ENCODE measurements at places on chromosomes 1 and 21. TPM values are rescaled to one million over a fixed set of nuclear protein-coding genes. Genes with fewer than 3 reads are reported as not detected.

DNA sequence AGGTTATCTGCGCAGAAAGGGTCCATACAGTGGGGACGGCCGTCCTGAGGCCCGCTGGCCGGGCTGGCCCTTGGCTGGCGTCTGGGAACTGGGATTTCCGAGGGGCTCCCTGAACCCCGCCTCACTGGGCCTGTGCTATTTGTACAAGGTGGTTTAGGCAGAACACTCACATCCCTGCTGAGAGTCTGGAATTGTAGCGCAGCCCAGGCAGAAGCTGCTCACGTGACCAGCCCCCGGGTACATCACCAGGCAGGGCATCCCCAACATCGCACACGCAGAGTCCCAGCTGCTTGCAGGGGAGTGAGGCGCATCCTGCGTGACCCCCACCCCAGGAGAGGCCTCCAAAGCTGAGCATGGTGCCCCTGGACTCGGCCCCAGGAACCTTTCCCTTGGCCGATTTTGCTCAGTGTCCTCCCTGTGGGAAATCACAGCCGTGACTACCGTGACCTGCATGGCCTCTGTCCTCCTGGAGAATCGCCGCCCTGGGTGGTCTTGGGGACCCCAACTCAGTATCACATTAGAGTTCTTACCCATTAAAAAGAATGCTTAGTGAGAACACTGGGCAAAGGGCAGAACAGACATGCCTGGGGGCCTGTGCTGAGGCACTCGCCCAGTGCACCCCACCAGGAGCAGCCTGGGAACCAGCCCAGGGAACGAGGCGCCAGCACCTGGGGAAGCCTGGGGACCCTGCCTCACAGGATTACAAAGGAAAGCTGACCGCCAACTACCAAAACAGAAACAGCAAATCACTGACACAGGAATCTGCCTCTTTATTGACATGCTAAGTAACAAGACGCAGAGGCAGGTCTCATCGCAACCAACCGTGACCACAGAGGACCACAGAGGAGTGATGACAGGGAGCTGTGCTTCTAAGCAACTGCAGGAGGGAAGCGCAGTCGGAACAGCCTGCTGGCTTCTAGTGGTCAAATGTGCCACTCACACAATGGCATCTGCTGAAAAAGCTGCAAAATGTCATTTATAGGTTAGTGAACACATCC is 33.5 kb downstream of the UBE2G2 start:
- DNase-seq, result no peak

DNA sequence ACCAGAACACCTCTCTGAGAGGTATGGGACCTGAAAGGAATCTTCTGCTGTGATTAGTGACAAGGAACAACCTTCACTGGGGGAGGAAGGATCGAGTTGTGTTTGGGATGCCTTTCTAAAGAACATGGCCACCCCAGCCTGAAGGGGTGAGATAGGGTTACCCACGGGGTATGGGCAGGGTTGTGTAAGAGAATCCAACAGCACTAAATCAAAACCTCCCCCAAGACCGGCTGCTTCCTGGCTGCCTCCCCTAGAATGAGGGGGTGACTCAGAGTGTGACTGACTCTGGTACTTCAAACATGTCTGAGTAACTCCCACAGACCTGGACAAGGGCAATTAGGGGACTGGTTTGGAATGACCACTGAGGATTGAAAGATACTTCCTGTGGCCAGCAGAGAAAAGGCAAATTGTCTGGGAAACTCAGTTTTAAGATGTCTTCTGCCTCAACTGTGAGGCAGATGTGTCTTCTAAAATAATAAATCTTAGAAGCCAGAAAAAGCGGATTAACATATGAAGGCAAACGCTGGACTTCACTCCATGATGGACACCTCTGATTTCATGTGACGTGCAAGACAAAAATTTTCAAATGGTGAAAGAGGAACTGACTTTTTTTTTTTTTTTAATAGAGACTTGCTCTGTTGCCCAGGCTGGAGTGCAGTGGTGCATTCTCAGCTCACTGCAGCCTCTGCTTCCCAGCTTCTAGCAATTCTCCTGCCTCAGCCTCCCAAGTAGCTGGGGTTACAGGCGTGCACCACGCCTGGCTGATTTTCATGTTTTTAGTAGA is 6.7 kb upstream of the PTPN14 start:
- no peak for DNase-seq

The SPRR1B gene
- not detected for polyA plus RNA-seq

- DNase-seq, result no peak
Observed at GRCh38 chr1:147773215-147773715, 12.9 kb upstream of the GJA5 start.

The CHTOP gene
- 61.6 TPM for polyA plus RNA-seq

DNA sequence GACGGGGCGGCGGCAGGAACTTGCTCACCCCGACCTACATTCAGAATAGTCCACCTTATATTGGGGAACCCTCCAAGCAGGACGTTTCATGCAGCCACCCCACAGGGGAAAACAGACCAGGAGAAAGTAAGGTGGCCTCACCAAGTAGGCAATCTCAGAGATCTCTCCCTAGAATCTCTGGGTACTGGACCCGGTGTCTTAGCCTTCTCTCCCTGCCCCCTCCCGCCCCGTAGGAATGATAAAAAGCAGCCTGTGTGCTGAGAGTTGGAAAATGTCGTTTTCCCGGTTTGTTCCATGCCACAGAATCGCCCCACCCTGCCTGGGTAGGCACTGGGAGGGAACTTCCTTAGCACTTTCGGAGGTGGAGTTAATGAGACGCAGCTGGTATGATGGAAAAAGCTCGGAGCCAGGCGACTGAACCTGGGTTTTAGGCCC is 789 bp upstream of the PTPN14 start:
- peak; percentile 36 for DNase-seq

- no peak for DNase-seq
Observed at GRCh38 chr1:52693843-52694242, 4.3 kb downstream of the COA7 start.

GRCh38 chr1:156516821-156517220 is 16.2 kb upstream of the MEF2D start:
- DNase-seq, result no peak

The GRHL3 gene
- polyA plus RNA-seq, result 0.03 TPM

- no peak for DNase-seq
Observed at GRCh38 chr1:25253911-25254310, 6.7 kb upstream of the RSRP1 start.

The OR2L8 gene
- polyA plus RNA-seq, result not detected

The GSTM1 gene
- polyA plus RNA-seq, result 0.19 TPM

DNA sequence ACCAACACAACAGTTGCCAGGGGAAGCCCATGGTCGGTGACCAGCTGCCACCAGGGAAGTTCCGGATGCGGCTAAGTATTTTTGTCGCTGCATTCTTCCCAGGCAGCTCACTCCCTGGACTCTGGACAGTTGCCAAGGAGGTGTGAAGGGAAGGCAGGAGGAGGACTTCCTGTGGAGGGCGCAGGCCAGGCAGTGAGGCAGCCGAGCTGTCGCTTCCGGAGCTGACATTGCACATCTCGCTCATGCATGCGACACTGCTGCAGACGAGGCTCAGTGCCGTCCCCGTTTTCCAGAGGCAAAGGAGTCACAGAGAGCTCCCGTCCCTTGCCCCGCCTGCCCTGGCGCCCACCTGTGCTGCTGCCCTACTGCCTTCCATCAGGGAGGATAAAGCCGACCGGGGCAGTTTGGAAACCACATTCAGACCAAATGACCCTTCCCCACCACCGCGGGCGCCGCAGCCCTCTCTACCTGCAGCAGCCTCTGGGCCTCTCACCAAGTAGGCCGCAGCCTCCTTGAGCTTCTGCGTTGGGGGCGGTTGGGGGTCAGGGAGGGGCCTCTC is 81.4 kb downstream of the NENF start:
- peak; percentile 57 for DNase-seq

DNA sequence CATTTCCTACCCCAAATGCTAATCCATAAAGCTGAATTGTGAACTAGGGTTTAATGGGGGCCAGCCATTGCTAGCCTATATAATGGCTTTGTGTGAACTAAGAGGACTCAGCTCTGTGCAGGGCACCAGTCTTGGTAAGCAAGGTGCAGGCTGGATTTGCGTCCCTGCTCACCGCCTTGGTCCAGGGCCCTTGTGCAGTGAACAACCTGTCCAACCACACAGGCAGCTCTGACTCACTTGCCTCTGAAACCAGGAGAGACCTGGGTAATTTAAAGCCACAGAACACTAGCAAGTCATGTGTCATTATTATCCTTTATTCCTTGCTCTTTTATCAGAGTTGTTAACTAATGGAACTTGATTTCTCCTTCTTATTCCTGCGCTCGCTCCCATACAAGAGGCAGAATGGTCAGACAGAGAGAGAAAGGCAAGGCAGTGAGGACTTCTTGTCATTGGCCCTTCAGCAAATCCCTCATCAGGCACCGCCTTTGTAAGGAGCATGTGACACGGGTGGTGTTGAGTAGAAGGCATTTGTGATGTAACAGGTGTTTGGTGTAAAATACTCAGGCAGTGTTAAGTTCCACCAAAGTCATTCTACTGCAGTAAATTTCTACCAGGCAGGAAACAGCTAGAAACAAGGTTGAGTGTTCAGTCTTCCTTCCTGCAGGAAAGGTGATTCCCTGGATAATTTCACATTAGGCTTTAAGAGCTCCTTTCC is 67.3 kb upstream of the OLIG2 start:
- no peak for DNase-seq

DNA sequence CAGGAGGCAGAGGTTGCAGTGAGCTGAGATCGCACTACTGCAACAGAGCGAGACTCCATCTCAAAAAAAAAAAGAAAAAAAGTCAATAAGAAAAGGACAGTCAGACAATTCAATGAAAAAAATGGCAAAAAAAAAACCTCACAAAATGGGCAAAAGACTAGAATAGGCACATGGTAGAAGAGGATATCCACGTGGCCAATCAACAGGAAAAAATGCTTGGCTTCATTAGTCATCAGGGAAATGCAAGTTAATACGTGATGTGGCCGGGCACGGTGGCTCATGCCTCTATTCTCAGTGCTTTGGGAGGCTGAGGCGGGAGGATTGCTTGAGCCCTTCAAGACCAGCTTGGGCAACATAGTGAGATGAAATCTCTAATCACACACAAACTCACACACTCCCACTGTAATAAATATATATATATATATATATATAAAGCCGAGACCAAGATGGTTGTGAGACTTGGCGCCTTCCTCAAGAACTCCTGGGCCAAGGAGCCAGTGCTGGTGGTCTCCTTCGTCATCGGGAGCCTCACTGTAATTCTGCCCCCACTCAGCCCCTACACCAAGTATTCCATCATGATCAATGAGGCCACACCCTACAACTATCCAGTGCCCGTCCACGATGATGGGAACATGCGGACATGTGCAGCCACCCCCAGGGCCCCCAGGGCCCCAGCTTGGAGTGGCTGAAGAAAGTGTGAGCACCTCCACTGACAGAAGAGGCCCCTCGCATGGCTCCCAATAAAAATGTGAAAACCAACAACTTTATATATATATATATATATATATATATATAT is 22.9 kb upstream of the LEFTY2 start:
- no peak for DNase-seq

GRCh38 chr1:113934511-113935055 is 5.5 kb downstream of the HIPK1 start:
- no peak for DNase-seq

The SPRR1A gene
- polyA plus RNA-seq, result not detected

- DNase-seq, result no peak
Observed at GRCh38 chr1:201164645-201165044, 10.4 kb upstream of the TMEM9 start.

GRCh38 chr1:15826810-15827507 is 19.5 kb upstream of the UQCRHL start:
- DNase-seq, result no peak

GRCh38 chr1:215407575-215407974 is 159.5 kb upstream of the KCTD3 start:
- no peak for DNase-seq

GRCh38 chr1:221604948-221605347 is 136.9 kb downstream of the DUSP10 start:
- DNase-seq, result no peak

The CYP4Z1 gene
- polyA plus RNA-seq, result 2.9 TPM

- no peak for DNase-seq
Observed at GRCh38 chr1:218705911-218706893, 361.1 kb downstream of the TGFB2 start.

The FCRLB gene
- 0.58 TPM for polyA plus RNA-seq

- DNase-seq, result no peak
Observed at GRCh38 chr1:232622981-232623380, 7.0 kb downstream of the SIPA1L2 start.

DNA sequence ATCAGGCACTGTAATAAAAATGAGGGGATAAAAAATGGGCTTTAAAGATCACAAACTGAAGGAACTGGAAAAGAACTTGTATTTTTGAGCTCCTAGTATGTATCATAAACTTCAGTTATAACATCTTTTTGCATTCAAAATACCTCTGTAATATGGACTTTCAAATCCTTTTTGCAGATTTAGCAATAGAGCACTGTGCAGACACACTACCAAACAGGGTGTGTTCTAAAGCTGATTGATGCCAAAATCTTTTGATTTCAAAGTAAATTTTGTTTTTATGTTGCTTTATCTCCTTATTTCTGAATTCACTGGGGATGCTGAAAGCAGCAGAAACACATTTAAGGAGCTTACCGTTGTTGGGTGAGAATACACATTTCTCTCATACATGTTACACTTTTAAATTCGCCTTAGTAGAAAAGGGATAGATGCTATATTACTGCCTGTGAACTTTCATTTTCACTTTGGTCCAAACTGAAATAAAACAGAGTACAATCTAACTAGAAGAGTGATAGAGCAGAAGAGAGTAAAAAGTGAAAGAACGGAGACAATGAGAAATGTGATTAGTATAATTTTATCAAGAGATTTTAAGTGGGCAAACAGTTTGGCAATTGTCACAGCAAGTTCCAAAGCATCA is 1126.6 kb downstream of the BRINP3 start:
- DNase-seq, result no peak

DNA sequence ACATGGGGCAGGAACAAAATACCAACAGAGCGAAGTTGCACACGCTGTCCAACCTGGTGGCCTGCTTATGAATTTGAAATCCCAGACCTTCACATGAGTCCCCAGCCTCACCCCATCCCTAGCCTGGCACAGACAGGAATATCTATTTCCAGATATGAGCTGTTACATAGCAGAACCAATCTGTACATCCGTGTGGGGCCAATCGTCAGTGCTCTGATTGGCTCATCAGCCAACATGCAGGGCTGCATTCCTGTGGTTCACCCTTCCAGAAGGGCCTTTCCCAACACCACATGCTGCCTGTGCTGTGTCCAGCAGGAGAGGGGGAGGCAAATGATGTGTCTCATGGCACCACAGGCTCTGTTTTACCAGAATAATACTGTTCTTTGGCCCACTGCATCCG is 31.3 kb downstream of the CCN1 start:
- DNase-seq, result peak; percentile 22

GRCh38 chr1:151513626-151514121 is 2.5 kb downstream of the CGN start:
- no peak for DNase-seq

GRCh38 chr1:20891091-20891490 is 104.0 kb upstream of the HP1BP3 start:
- no peak for DNase-seq

DNA sequence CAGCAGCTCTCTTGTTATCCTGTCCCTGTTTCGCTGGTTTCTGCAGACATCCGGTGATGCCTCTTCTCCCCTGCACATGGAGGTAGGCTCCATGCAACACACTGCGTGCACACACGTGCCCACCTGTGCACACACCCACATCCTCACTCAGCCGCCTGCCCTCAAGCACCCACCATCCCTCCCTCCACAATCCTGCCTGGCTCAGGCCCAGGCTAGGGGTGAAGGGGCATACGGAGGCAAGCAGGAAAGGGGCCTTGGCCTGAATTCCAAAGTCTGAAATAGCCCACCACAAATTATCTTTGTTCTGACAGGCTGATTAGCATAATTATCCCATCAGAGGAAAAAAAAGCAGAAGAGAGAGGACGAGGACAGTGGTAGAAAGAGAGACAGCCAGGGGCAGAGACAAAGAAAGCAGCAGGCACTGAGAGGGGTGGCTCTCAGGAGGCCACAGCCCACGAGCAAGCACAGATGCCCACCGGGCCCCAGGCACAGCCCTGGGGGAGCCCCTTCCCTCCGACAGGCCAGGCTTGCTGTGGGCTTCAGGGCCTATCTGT is 73.2 kb downstream of the GRIK3 start:
- no peak for DNase-seq

All from heart right ventricle (tissue), 16 donors.